Thymus (tissue), 14 donors: ENCODE measurements at places on chromosomes 7 and 10. TPM values are rescaled to one million over a fixed set of nuclear protein-coding genes. Genes with fewer than 3 reads are reported as not detected.

The FAM237B gene
- total RNA-seq: not detected

The CLDN3 gene
- total RNA-seq: 6.0 TPM

The GHRHR gene
- total RNA-seq: 0.42 TPM

The FAM25A gene
- 0.47 TPM for total RNA-seq

The KIAA1217 gene
- 9.7 TPM for total RNA-seq

The PLEKHS1 gene
- total RNA-seq: under 0.01 TPM

The AGBL3 gene
- 1.9 TPM for total RNA-seq

The LEP gene
- total RNA-seq: 0.05 TPM

The CUTC gene
- 31.8 TPM for total RNA-seq

The CTAGE8 gene
- 0.52 TPM for total RNA-seq

The LRIT1 gene
- not detected for total RNA-seq

The KCNMA1 gene
- total RNA-seq: 1.9 TPM

The CNPY1 gene
- not detected for total RNA-seq

The THSD7A gene
- 1.5 TPM for total RNA-seq

The DIP2C gene
- total RNA-seq: 2.2 TPM

The FAM25G gene
- total RNA-seq: 1.2 TPM

The NKX1-2 gene
- total RNA-seq: 0.05 TPM
